Smooth muscle cell of trachea (primary cell): ENCODE measurements at places on chromosomes 1 and 21. TPM values are rescaled to one million over a fixed set of nuclear protein-coding genes. Genes with fewer than 3 reads are reported as not detected.

Gene LRRC53
- not detected in 2 replicates for total RNA-seq

Gene GSTM2
- total RNA-seq: 26.3 and 50.8 TPM in 2 replicates

Gene MCOLN2
- 3.5 and 3.6 TPM in 2 replicates for total RNA-seq

Gene PGLYRP4
- total RNA-seq: not detected in 2 replicates

Gene OR10Z1
- not detected in 2 replicates for total RNA-seq

Gene RXRG
- total RNA-seq: 0.17 TPM in 1 of 2 replicates, not detected in the other

Gene ZBTB37
- 7.6 and 8.6 TPM in 2 replicates for total RNA-seq

Gene LMX1A
- total RNA-seq: not detected in 2 replicates

Gene CD247
- total RNA-seq: not detected in 2 replicates

Gene CHIA
- not detected in 2 replicates for total RNA-seq

Gene ESRRG
- total RNA-seq: 0.17 and 0.29 TPM in 2 replicates

Gene OR2L13
- total RNA-seq: not detected in 2 replicates

Gene S100A5
- total RNA-seq: not detected in 2 replicates

Gene NHLH1
- total RNA-seq: not detected in 2 replicates

Gene EPS8L3
- not detected in 2 replicates for total RNA-seq

Gene BMP8B
- not detected in 2 replicates for total RNA-seq

Gene SMCP
- total RNA-seq: not detected in 2 replicates

Gene ZBTB48
- total RNA-seq: 14.8 and 19.4 TPM in 2 replicates

Gene MYBPH
- total RNA-seq: 0.15 and 2.2 TPM in 2 replicates

Gene DMBX1
- total RNA-seq: not detected in 2 replicates

Gene CCDC27
- total RNA-seq: not detected in 2 replicates

Gene BSND
- total RNA-seq: not detected in 2 replicates

Gene CR1L
- not detected in 2 replicates for total RNA-seq

Gene TXNDC12
- 26.3 and 31.6 TPM in 2 replicates for total RNA-seq

Gene WNT3A
- total RNA-seq: not detected in 2 replicates
